HS-5 (cell line): ENCODE measurements at places on chromosomes 13 and 19.

DNA sequence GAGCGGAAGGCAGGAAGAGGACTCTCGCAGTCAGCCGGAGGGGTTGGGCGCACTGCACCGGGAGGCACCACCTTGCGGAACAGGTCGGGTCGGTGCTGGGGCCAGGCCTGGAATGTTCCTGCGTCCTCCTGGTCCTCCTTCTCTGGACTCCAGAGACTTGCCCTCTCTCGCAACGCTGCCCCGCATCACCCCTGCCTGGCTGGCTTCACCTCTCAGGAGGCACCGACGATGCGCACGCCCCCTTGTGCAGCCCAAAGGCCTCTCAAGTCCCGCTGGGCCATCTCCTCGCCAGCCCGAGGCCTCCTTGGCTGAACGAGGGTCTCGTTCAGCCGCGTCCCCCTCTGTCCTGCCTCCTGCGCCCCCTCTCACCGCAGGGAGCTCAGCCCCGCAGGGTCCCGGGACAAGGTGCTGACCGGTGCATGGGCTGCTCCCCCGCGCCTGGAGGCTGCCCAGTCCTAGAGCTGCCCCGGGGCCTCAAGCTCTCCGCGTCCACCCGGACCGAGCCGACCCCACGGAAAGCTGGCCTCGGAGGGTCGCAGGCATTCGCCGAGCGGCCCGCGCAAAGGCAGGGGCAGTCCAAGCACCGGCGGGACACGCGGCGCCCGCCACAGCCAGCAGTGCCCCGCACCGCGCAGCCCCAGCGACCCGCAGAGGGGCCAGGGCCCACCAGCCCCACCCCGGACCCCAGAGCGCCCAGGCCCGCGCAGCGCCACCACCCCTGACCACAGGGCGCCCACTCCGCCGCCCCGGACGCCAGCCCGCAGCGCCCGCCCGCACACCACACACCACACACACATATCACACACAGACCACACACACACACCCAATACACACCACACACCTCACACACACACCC, 133.8 kb downstream of the CRYL1 start:
- DNase-seq = no peak

DNA sequence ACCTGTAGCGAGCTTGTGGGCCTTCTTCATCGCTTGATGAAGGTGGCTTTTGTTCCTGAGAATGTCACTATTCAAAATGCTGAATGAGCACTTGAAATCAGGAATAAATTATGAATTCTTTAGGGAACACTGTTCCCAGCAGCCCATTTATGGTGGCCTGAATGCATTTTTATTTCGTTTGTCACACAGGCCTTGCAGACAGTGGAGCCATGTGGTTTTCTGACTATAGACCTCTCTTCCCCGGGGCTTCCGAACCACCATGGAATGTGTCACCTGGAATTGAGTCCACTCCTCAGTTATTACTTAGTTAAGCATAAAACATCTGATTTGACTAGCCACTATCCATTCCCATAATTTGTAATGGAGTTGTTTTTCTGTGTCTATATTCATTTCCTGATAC, 396.9 kb downstream of the IRS2 start:
- no peak for DNase-seq

DNA sequence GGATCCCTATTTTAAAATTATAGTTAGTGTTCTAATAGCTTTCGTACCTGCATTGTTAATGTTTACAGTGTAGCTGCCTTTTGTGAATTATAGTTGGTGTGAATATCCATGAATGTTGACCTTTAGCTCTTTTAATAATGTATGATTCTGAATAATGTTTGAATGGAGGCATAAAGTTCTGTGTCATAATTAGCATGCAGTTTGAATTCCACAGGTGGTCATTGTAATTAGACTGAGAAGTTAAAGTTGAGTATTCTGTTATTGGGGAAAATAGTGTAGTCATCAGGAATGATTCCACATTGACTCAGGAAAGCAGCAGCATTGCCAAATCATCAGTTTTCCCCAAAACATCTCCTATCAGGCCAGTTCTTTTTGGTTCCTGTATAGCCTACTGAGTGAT, 12.1 kb downstream of the GPR18 start:
- DNase-seq = no peak

DNA sequence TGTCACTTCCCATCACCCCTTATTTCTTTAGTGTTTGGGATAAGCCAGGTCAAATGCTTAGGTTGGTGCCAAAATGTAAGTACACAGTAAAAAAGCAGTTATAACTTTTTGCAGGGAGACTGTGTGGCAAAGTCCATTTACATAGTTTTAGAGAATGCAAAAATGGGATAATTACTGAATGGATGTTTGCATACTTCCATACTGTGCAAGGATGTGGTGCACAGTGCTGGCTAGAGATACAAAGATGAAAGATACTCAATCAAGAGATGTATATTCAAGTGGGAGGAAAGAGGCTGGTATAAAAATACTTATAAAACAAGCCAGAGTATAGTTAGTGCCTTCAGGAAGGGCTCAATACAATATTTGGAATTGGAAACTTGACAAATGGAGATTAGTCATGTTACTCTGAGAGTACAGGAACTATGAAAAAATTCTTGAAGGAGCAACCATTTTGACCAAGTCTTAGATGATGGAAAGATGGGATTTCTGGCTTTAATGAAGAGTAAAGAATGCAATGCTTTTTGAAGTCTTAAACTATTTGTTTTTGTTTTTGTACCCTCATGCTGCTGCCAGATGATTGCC, 8.0 kb downstream of the PDS5B start:
- no peak for DNase-seq

DNA sequence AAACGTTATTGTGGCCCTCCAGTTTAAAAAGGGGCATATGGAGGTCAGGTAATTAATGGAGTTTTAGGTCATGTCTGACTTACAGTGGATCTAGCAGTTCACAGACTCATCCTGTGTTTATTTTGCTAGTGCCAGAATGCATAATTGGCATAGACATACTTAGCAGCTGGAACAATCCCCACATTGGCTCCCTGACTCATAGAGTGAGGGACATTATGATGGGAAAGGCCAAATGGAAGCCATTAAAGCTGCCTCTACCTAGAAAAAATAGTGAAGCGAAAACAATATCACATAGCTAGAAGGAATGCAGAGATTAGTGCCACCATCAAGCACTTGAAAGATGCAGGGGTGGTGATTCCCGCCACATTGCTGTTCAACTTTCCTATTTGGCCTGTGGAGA, 610.7 kb downstream of the SLITRK5 start:
- DNase-seq = no peak

GRCh38 chr19:2629491-2630351, 72.8 kb downstream of the GNG7 start:
- DNase-seq = no peak
